ENCODE measurements at places on chromosomes 5 and 9. TPM values are rescaled to one million over a fixed set of nuclear protein-coding genes. Genes with fewer than 3 reads are reported as not detected.

The PCDHA5 gene
- not detected for total RNA-seq

DNA sequence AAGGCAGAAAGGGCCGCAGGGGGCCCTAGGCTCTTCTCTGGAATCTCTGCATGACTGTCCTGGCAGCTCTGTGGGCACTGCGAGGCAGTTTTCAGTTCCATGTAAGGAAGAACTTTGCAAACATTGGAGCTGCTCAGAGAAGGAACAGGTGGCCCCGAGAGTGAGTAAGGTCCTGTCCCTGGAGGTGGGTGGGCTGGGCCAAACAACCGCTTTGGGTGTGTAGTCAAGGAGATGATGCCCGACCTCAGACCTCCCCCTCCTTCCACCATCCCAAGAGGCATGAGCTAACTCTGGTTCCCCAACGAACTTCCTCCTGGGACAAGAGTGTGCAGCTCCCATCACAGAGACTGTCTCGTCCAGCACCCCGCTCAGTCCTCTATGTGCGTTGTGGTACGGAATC lies 20.5 kb downstream of the CSF1R start:
- no peak overlapping the region for H3K4me3 ChIP-seq
- no peaks in the 10 kb centered on the region for H3K27me3 ChIP-seq
- peak overlapping the region; percentile 2 for H3K27ac ChIP-seq
- peak; percentile 68 for DNase-seq
- no peaks in the 10 kb centered on the region for H3K36me3 ChIP-seq

DNA sequence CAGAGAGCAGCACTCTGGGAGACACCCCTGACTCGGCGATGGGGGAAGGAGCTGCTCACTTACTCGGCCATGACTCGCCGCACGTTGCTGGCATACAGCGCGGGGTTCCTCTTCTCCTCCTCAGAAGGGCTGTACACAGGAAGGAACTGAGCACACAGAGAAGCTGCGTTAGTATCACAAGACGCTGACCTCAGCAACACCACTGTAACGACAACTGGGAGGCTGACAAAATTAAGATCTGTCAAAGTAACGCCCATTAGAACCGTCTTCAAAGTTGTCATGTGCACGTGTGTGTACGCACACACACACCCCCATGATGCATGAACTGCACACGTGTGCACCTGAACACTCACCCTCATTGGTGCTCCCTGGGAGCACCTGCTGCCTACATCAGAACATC lies 32.1 kb upstream of the SLC6A3 start:
- peaks cover 39% of the 10 kb centered on the region for H3K36me3 ChIP-seq
- DNase-seq = peak; percentile 74
- H3K27ac ChIP-seq = no peak overlapping the region

DNA sequence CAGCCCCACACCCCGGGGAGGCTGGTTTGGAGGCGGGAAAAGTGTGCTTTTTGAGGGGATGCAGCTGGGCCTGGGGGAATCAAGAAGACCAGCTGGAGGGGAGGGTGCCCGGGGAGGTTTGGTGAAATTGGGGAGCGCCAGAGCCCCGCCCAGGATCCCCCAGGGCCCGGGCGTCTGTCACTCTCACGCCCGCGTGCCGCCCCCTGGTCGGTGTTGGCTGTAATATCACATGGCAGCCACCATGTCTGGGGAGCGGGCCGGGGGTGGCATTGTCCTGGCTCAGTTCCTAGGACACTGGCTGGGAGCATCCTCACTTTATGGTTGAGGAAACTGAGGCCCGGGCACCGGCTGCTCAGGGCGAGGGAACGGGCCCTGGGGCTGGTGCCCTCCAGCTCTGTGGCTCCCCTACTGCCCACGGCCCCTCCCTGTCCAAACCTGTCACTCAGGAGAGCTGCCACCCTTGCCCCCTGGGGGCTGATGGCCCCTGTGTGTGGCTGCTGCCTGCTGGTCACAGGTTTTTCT lies 27.5 kb downstream of the ASS1 start:
- no peak for DNase-seq
- H3K36me3 ChIP-seq = peaks cover 8% of the 10 kb centered on the region
- no peak overlapping the region for H3K4me3 ChIP-seq
- no peak overlapping the region for H3K27ac ChIP-seq
- no peaks in the 10 kb centered on the region for H3K4me1 ChIP-seq

DNA sequence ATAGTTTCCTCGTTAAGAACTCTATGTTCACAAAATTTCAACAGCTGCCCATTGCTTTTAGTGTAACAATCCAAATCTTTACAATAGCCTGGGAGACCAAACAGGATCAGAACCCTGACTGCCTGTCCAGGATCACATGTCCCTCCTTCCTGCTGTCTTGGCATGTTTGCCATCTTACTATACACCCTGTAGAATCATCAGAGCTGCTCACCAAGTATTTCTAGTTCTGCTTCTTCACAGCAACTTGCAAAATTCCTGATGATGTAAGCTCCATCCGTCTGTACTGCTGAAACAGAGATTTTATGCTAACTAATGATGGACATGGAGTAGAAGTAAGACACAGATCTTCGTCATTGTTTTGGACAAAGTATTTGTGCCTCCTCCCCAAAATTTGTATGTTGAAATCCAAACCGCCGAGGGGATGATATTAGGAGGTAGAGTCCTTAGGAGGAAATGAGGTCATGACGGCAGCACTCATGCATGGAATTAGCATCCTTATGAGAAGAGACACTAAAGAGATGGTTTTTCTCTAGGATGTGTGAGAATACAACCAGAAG lies 464.9 kb upstream of the BRINP1 start:
- no peak overlapping the region for H3K4me3 ChIP-seq
- no peaks in the 10 kb centered on the region for H3K36me3 ChIP-seq
- no peaks in the 10 kb centered on the region for H3K4me1 ChIP-seq
- DNase-seq = no peak
- no peaks in the 10 kb centered on the region for H3K27me3 ChIP-seq

Data from suprapubic skin (tissue), 4 donors.